Activated CD4-positive, alpha-beta T cell treated with anti-CD3 and anti-CD28 coated beads, Interleukin-10, Interleukin-2, amounts not matched to agents 100 ng/mL and 50 ng/mL, durations not matched to agents 16 hours and 8 hours (primary cell): ENCODE measurements at places on chromosomes 2 and 18.

DNA sequence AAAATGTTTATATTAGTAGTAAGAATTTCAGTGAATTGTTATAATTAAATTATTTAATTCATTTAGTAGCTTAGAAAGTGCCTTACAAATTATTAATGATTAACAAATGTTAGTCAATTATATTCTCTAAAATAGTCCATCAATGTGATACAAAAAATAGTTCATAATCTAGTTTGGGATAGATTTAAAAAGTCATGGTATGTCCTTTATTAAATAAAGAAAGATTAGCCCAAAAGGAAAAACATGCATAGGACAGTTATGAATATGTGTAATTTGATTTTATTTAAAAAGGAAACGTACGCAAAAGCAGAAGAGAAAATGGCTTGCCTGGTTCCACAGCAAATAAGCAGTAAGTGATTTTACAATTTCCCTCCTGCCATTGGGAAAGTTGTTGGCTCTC is 768.5 kb downstream of the TRIB2 start:
- DNase-seq = no peak

DNA sequence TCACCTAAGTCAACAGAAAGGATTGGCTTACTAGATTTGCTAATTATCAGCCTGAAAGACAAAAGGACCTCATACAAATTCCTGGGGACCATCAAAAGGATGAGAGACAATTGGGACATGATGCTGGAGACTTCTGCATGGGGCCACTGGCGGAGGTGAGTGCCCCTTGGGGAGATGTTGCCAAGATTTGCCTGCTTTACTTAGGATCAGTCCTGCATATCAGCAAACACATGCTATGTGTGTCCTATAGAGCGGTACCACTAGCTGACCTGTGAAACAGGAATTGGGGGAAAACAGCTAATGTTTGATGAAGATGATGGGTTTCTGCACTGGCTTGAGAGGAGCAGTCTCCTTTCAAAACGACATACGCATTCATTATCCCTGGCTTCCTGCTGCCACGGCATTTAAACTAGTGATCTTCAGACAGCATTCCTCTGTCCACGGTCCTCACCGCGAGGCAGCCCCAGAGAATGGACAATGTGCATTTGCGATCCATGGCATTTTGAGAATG is 104.2 kb downstream of the TGIF1 start:
- DNase-seq = no peak

DNA sequence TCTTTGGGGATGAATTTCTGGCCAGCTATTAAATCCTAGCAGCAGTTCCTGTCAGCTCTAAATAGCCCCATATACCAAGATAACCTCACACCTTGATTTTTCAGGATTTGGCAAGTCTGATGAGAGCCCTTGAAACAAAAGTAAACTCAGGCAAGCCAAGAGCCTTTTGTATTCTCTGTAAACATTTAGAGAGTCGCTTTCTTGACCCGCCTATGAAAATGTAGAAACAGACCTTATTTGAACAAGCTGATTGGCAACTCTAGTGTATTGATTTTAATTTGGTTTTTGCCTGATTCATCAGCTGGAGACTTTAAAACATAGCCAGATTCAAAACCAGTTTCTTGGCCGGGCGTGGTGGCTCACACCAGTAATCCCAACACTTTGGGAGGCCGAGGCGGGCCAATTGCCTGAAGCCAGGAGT is 43.4 kb downstream of the CABLES1 start:
- DNase-seq = no peak

- DNase-seq = no peak
Measured at GRCh38 chr2:122083256-122084048, 328.0 kb downstream of the TSN start.

- DNase-seq = no peak
Measured at GRCh38 chr2:220246386-220246785, 619.0 kb downstream of the SLC4A3 start.

GRCh38 chr2:190646780-190647522 is 1.9 kb upstream of the NAB1 start:
- no peak for DNase-seq

GRCh38 chr2:64696636-64697035 is 42.9 kb upstream of the SERTAD2 start:
- DNase-seq = no peak

DNA sequence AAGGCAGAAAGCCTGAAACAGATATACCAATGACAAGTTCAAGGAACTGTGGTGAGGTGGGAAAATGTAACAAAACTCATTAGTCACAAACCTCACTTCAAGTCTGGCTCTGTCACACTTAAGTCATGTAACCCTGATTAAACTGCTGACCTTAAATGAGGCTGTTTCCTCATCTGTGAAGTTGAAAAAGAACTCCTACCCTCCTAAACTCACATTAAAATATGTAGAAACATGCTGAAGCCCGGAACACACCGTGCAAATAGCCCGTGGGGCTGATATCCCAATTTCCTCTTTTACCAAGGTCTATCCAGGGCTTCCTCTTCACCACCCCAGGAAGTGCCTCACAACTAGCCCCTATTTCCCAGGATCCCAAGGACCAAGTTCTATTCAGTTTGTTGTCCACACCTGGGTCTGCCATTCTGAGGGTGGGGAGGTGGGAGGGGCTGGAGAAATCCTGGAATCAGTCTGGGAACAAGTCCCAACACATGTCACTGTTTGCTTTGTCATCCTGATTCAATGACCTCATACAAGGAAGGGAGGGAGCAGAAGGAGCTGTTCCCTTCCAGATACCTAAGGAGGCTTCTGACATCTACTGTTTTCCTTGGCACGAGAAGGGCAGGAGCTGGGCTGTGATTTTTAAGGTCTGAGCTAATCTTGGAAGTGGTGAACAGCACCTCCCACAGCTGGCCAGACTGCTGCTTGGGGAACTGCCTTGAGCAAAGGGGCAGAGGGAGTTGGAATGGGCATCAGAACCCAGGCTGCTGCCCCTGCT is 42.3 kb downstream of the SLC4A1AP start:
- peak; percentile 42 for DNase-seq

GRCh38 chr2:113979191-113980128 is 89.6 kb downstream of the ACTR3 start:
- DNase-seq = peak; percentile 80
